Endodermal cell (in vitro differentiated cells): ENCODE measurements at places on chromosomes 2 and 18. TPM values are rescaled to one million over a fixed set of nuclear protein-coding genes. Genes with fewer than 3 reads are reported as not detected.

ALLC gene
- total RNA-seq = not detected in 3 replicates

GRCh38 chr2:111678651-111679050 lies 205.3 kb downstream of the ANAPC1 start:
- DNase-seq = no peak

DNA sequence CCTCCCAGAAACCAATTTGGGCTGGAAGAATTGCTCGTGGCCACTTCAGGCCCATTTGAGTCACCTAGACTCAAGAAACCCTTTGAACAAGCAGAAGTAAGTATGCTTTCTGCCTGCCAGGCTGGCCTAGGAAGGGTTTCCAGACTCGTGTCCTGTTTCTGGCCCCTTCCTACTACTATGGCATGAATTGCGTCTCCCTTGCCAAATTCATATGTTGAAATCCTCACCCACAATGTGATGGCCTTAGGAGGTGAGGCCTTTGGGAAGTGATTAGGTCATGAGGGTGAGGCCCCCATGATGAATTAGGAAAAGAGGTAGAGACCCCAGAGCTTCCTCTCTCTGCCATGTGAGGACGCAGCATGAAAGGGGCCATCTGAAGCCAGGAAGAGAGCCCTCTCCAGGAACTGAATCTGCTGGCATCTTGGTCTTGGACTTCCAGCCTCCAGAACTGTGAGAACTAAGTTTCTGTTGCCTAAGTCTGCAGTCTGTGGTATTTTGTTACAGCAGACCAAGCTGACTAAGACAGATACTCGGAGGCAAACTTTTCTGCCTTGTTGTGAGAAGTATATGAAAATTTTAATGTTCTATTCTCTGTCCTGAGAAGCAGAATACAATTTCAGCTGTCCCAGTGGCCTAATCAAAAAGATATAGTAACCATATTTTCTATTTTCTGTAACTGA lies 13.1 kb downstream of the GPR45 start:
- no peak for DNase-seq

DNA sequence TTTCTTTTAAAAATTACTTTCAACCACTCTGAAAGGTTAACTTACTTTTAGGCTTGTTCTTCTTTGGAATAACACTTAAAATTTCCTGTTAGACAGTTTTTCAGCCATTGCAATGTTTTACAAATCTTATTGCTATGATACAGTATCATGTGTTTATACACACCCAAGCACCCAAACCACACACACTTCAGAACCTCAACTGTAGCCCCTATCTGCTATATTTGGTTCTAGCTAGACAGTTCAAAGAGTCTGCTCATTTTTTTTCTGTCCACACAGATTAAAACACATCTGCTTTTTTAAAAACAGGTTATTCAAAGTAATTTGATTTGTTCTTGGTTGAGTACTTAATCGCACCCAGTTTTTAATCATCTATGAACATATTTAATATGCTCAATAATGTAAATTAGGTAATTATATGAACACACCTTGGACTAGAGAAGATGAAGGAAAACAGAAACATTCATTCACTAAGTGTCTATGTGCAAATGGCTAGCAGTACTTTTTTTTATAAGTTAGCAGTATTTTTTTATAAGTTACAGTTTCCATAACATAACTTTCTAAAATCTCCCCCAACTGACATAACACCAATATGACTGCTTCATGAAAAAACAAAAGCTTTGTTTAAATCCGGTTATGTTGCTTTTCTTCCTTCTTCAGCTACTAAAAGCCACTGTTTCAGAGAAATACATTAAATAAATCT lies 17.6 kb downstream of the FBXO11 start:
- no peak for DNase-seq

- DNase-seq = no peak
Observed at GRCh38 chr2:128556089-128556488, 237.4 kb upstream of the HS6ST1 start.

HS1BP3 gene
- 23.4 to 28.4 TPM (median 26.2 TPM) in 3 replicates for total RNA-seq

KCNG2 gene
- not detected in 3 replicates for total RNA-seq

DNA sequence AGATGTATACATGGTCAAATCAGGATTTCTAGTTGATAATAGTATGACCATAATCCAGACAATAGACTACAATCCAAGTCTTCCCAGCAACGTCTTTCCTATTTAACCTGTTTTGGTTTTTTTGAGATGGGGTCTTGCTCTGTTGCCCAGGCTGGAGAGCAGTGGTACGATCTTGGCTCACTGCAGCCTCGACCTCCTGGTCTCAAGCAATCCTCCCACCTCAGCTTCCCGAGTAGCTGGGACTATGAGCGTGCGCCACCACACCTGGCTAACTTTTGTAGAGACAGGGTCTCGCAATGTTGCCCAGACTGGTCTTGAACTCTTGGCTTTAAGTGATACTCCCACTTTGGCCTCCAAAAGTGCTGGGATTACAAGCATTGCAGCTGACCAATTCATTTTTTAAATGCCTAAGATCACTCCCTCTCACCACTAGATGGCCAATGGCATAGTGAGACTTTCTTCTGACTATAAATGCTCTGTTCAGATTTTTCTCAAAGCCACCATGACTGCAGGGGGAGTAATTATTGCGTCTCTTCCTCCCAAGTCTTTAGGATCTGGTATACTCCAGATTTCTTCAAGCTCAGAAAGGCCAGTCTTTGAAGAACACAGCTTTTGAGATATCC lies 47.6 kb downstream of the HNRNPLL start:
- DNase-seq = no peak

- DNase-seq = no peak
Observed at GRCh38 chr2:237546876-237547395, 19.4 kb upstream of the PRLH start.

DNA sequence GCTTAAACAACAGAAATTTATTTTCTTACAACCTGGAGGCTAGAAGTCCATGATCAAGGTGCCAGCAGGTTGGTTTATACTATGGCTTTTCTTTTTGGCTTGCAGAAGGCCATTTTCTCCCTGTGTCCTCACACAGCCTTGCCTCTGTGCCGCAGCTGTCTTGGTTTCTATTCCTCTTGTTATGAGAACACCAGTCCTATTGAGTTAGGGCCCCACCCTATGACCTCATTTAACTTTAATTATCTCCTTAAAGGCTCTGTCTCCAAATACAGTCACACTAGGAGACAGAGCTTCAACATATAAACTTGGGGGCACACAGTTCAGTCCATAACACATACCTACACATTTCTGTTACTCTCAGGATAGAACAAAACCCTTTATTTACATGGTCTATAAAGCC lies 17.3 kb upstream of the RHOB start:
- DNase-seq = no peak

- no peak for DNase-seq
Observed at GRCh38 chr18:74097803-74098202, 49.8 kb downstream of the FBXO15 start.

DNA sequence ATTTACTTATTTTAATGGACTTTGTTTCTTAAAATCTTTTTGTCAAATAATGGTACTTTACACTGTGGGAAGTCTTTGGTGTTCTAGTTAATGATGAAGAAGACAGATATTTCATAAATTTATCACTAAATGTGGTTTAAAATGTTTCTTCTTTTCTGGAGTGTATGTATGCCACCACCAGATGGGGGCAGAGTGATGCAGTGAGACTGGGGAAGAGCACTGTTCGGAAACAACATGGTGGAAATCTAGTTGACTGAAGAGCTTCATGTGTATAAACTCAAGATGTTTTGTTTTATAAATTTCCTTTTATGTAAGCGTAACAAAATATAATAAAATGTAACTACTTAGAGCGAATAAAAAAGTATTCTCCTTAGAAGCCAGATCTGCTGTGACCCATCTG lies 195.1 kb downstream of the KCNE4 start:
- DNase-seq = peak; percentile 60

GRCh38 chr2:38129987-38130386 lies 54.0 kb upstream of the CYP1B1 start:
- no peak for DNase-seq

DNA sequence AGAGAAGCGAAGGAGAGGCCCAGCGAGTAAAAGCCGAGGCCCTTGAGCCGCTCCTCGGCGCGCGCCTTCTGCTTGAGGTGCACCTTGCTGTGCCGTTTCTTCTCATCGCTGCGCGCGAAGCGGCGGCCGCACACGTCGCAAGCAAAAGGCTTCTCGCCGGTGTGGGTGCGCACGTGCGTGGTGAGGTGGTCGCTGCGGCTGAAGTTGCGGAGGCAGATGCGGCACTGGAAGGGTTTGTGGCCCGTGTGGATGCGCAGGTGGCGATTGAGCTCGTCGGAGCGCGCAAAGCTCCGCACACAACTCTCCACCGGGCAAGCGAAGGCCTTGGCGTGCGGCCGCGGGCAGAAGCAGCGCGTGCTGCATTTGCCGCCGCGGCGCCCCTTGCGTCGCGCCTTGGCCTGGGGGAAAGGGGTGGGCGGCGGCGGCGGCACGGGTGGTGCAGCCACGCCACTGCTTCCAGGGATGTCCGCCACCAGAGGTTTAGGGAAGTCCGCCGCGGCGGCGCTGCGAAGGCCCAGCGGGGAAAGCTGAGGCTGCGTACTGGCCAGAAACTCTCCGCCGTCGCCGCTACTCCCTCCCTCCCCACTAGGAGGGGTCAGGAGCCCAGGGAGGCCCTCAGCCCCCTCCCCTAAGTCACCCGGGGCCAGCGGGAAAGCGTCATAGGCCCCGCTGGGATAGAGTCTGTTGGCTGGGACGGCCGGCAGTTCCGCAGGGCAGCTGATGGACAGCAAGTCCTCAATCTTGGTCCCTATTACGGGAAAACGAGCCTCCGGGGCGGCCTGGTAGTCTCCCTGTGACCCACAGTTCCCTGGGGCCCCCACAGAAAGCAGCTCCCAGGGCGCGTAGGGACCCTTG lies 1.7 kb downstream of the EGR4 start:
- peak; percentile 87 for DNase-seq

DNA sequence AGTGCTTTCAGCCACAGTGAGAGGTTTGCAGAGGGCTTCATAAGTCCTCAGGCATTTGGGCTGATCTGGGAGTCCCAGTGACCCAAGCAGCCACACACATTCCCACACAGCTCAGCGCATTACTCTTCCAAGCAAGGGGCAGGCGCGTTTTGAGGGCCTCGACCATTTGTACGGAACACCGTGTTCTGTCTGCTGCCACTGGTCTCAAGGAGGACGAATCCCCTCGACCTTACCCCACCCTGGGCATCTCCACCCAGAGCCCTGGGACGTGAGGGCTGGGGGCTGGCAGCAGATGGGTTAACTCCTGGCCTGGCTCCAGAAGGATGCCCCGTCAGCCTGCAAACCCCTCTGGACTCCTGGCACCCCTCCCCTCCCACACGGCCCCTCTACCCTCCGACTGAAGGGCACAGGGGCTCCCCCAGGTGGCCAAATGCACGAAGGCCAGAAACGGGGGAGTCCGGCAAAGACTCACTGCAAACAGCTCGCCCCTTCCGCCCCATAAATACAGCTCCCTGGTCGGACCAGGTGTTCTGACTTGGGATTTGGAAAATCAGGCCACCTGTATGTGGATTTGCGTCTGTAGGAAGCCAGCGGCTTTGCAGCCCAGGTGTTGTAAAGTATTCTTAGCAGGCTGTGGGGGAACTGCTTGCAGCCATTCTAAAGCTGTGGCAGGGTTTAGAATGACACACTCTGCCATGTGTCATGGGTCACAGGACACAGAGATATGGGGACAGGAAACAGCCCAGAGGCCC lies 33.6 kb upstream of the PTMA start:
- peak; percentile 97 for DNase-seq

DNA sequence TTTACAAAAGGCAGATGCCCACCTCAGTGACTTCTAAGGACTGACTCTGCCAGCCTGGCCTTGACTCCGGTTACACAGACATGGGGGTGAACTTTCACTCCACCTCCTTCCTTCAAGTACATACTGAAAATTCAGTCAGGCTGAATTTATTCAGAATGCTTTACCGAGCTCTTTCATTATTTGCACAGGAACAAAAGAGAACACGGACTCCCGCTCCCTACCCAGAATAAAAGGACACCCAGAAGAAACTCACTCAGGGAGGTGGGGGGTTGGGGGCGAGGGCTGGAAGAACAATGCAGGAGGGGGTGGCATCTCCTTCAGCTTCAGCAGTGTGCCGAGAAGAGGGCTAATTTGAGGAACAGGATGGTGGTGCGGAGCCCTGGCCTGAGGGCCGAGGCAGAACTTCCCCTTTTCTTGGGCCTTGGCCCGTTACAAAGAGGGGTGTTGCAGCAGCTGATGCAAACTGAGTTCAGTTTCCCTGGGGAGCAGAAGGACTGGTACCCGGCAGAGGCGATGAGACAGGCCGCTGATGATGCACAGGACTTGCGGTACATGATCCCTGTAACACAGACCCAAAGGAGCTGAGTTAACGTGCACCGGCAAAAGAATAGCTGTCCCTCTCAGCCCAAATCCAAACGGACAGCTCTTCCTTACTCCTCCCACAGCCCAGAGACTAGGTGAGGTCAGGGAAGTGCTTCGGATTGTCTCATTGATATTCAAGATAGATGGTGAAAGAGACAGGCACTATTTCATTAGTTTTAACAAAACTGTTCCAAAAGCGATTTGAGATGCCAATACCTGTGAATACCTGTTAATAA lies 24.1 kb downstream of the LYPD1 start:
- no peak for DNase-seq

- DNase-seq = no peak
Observed at GRCh38 chr18:76721207-76721996, 101.0 kb upstream of the ZNF236 start.

DNA sequence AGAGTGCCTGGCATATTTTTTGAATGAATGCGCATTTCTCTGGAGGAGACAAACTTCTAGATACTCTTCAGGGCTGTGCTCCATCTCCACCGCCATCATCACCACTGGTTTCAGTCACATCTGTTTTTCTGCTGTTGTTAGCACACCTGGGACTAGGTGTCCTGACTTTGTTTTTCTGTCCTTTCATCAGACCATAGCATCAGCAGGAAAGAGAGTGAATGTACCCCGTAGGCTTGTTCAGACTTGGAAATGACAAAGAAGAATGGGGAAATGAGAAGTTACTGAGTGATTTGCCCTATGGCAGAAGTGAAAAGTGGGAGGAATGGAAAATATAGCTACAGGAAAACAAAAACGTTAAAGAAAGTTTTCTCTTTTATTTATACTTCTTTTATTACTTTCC lies 965.2 kb upstream of the FANCL start:
- no peak for DNase-seq

PID1 gene
- total RNA-seq = 0.40 to 1.6 TPM (median 1.1 TPM) in 3 replicates

DNA sequence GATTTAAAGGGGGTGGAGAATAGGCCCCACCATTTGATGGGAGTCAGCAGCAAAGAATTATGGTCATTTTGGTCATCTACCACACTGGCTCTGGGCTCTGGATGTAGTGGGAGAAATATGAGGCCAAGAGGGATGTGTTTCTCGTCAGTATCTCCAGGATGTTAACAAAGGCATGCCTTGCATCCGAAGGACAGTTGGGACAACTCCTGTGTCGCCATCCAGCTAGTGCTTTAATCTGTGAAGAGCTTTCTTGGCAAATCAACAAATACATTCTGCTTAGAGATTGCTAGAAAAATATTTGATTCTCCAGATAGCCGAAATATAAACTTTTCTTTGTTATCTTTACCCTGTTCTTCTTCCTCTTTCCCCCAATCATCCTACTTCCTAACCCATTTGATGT lies 287.1 kb upstream of the TNP1 start:
- no peak for DNase-seq

- DNase-seq = peak; percentile 73
Observed at GRCh38 chr2:100292022-100292580, 30.2 kb downstream of the LONRF2 start.

DNA sequence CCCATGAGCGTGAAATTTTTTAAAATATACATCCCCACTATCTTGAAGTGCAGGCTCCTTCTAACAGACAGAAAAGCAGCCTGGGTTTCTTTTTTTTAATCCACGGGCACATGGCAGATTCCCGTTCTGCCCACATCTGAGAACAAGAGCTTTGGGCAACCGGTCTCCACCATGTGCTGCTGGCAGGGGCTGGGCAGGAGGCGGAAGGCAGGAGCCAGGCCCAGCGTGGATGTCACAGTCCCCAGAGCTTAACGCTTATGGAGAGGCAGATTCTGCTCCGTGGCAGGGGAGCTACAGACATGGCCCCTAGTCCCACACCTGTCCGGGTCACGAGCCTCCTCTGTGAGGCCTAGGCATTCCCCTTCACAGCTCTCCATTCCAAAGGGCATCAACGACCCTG lies 503.0 kb upstream of the MYT1L start:
- DNase-seq = no peak
